ENCODE measurements at places on chromosomes 5 and 9.

- DNase-seq = no peak
Observed at GRCh38 chr5:54517174-54517511, 416 bp upstream of the SNX18 start.

DNA sequence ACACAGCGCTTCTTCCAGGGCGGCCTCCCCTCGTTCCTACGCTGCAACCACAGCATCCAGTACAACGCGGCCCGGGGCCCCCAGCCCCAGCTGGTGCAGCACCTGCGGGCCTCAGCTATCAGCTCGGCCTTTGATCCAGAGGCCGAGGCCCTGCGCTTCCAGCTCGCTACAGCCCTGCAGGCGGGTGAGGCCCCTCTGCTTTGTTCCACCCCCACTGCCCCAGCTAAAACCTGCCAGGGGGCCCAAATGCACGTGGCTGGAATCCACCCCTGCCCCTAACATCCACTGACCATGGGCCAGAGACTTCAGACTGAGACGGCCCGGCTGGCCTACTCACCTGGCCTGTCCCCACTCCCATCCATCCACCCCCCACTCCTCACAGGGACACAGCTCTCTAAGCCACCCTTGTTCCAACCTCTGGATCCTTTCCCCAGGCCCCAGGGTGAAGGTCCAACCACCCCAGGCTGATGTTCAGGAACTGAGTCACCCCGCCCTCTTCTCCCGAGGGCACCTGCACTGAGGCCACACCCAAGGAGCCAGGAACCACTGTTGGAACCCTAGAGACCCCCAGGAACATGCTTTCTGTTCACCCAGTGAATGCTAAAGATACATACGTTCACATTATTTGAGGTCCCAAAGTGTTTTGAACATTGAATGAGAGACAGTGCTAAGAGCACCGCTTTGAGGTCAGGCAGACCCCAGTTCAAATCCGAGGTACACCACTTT lies 18.9 kb upstream of the ASS1 start:
- no peak for DNase-seq

DNA sequence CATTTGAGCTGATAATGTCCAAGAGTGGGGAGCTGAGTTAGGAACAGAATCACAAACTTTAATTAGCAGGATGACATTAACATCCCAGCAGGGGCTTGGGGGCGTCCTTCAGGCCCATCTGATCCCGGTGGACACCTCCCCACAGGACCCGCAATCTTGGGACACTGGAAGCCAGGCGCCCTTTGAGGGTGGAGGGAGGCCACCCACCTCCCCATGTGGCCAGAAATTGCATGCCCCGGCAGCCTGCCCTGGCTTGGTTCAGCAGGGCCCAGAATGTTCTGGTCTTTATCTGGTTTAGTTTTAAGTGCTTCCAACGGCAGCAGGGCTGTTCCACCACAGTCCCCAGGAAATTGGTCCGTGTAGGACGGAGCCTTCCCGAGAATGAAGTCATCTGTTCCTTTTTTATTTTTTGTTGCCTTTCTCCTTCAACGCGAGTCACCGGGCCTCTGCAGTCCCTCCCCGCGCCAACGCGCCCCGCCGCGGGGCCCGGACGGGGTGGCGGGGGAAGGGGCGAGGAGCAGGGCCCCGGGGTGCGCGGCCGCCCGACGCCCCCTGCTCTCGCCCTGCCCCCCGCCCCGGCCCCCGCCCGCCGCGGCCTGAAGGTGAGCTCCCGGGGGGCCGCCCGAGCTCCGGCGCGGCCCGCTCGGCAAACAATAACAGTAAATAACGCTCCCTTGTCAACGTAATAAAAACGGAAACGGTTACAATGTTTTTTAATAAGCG lies 207.9 kb downstream of the C9orf50 start:
- DNase-seq = no peak

GRCh38 chr5:91020065-91020800 lies 362.9 kb downstream of the ARRDC3 start:
- DNase-seq = no peak

GRCh38 chr9:28801144-28801799 lies 1228.0 kb upstream of the C9orf72 start:
- no peak for DNase-seq

- DNase-seq = no peak
Observed at GRCh38 chr5:53902296-53902907, 342.0 kb downstream of the NDUFS4 start.

GRCh38 chr5:67815455-67816391 lies 399.8 kb upstream of the PIK3R1 start:
- no peak for DNase-seq
